ENCODE measurements at places on chromosomes 3 and 15.

DNA sequence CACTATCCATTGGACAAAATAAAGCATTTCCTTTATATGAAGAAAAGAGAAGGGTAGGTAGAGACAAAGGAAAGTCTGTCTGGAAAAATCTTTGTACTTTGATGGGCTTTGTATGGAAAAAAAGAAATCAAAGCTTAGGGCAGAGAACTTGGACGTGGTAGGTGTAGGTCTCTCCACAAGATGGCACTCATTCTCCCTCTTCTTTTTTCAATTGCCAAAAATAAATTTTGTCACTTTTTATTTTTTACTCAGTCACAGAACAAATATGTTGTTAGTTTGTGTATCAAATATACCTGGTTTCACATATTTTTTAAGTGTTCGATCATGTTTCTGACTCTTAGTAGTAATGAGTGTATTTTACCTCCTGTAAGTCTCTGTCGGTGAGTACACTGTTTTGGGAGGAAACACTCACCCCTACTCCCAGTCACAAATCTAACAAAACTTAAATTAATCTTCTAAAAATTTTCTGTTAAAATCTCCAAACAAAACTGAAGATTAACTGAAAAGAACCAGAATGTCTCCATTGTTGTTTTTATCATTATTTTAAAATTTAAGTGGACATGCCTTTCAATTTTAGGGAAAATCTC lies 415.8 kb upstream of the GOLIM4 start:
- DNase-seq, result no peak

- DNase-seq, result no peak
Measured at GRCh38 chr3:150388498-150389418, 19.3 kb upstream of the TSC22D2 start.

GRCh38 chr3:148735597-148735996 lies 37.9 kb downstream of the AGTR1 start:
- DNase-seq, result no peak

DNA sequence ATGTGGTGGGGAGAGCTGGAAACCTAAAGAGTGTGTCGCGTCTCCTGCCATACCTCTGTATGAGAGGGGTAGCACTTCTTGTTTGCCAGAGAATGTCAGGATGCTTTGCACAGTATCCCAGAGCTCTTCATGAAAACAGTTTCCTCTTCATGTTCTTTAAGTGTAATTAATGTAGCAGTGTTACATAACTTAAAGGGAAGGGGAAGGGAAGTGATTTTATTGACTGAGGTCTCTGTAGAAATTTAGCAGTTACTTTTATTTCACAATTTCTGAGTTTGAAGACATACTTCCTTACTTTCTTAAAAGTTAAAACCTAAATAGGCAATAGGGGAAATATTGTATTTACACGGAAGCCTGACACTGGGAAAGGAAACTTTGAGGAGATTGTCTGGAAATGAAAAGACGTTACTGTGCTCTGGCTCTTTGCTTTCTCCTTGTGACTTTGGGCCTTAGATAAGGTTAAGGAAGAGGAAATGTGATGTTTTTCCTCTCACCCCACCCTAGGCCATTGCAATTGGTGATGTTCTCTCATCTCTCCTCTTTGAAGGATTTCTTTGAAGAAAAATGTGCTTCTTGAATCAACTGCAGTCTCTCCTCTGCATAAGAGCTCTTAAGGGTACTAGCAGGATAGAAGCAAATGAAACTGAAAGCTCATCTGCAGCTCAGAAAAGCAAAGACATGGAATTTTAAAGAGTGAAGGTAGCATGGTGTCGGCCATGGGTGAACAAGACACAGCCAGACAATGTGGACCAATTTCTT lies 6.0 kb downstream of the NXPE3 start:
- DNase-seq, result no peak

DNA sequence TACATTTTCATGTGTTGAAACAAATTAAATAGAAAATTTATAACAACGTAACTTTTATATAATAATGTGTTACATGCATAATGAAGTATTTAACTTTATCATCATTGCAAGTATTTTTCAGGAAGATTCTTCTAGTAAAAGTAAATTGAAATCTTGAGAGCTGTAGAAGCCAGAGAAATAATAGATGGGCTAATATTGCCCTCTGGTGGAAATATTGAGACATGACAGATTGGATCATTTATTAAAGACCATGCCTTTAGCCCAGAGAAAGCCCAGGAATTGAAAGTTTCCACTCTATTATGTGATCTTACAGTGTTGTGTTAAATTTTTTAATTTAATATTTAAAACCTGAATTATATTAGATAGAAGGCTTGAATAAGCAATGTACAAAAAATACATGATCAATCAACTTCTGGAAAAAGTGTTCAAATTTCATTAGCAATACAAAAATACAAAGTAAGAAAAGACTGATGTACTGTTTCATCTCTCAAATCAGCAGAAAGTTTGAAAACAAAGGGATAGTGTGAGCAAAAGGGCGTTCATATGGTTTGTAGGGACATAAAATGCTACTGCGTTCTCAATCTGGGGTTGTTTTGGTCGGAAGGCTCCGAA lies 52.7 kb upstream of the SPTSSB start:
- DNase-seq, result no peak
